ENCODE measurements at places on chromosomes 7 and 10.

DNA sequence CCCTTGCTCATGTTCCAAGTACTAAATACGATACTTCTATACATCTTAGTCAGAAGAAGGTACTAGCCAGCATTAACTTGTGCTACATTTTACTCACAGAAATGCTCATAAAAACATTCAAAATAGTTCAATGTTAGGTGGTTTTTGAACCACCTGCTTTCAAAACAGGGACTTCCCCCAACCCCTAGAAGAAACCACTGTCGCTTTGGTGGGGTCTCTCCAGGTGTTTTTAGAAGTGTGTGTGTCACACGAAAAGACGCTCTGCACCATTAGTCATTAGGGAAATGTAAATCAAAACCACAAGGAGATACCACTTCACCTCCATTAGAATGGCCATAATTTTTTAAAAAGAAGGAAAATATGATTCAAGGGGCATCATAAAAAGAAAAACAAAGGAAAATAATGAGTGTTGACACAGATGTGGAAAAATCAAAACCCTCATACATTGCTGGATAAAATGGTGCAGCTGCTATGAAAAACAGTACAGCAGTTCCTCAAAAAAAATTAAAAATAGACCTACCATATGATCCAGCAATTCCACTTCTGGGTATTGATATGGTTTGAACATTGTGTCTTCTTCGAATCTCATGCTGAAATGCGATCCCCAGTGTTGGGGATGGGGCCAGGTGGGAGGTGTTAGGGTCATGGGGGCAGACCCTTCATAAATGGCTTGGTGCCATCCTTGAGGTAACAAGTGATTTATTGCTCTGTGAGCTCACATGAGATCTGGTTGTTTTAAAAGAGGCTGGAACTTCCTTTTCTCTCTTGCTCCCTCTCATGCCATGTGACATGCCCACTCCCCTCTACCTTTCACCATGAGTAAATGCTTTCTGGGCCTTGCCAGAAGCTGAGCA lies 74.2 kb downstream of the MALSU1 start:
- DNase-seq, result peak; percentile 25

DNA sequence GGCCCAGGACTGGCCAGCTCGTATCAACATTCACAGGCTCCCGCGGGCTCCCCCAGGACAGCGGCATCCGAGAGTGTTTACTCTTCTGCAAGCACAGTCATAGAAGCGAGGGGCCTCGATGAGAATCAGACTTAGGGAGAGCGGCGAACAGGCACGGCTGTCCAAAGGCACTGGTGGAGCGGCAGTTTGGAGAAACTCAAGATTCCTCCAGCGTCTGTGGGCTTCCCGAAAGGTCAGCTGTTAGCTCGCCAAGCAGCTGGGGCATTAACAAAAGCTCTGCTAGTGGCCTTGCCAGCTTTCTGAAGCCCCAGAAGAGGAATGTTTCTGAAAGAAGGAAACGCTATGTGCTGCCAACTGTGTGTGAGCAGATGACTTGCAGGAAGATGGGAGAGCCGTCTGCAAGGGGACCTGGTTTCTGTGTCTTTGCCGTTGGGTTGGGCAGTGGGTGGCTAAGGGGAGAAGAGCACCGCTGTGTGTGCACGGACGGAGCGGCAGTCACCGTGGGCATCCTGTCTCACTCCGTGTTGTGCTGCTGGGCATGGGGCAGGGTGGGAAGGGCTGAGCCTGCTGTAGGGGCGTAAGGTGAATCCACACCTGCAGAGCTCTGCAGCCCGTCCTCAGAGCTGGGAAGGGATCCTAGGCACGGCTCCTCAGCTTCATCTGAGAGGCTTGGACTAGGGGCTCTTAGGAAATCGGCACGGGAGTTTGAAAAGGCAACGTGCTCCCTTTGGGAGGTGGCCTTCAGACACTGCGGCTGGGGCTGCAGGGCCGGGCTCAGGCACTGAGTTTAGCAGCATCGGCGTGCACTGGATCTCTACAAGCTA lies 42.1 kb downstream of the AMZ1 start:
- DNase-seq, result no peak

- no peak for DNase-seq
Observed at GRCh38 chr7:23938937-23939552, 229.0 kb downstream of the STK31 start.

DNA sequence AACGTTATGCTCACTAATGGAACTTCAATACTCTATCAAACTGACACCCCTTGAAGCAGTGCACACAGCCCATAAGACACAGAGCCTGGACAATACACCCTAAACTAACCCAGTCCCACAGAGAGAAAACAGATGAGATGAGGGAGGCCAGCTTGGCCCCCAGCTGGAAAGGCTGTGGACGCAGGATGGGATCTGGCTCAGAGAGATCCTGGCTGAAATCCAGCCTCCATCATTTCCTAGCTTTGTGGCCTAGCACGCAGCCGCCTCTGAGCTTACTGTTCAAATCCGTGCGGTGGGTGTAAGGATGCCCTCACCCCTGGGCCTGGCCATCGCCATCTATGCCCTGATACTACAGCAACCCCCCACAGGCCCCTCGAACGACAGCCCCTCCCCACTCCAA lies 32.7 kb downstream of the SNX8 start:
- no peak for DNase-seq

DNA sequence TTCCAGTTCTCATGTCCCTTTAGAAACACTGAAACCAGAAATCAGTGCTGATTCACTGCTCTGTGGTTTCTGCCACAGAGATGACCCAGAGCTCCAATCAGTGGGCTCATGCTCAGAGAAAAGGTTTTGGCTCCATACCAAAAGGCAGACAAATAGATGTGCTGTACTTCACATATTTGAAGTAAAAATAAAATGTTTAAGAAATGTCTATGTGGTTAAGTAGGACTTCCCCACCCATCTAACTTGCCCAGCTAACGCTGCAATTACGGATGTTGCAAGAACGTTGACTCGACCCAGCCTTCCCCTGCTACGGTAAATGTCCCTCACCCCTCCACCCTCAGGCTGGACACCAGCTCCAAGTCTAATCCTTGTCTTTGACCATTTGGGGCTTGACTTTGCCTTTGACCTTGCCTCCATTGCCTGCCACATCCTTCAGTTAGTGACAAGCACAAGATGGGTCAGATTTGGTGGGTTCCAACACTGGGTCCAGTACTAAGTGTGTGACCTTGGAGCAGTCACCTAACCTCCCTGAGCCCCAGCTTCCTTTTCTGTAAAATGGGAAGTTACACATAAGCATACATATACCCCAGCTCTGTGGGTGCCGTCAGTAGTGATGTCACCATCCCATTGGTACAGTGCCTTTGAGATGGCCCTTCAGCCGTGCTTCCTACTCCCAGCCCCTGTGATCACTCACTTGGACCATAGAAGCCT lies 95.8 kb downstream of the CHST15 start:
- DNase-seq, result no peak

DNA sequence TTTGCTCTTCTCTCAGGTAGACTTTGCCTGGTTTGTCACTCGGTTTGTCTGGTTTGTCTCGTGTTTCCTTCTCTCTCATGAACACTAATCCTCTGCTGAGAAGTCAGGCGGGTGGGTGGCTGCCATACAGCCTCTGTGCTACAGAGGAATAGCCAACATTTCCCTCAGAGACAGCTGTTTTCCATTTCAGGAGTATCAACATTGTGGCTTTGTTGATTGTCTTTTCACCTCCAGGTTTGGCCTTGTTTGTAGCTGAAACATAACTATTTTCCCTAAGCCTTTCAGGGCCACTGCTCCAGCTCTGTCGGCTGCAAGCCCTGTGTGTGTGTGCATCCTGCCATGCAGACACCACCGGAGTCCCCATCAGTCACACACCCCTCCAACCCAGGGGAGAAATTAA lies 122.8 kb downstream of the BAMBI start:
- no peak for DNase-seq

- DNase-seq, result peak; percentile 15
Observed at GRCh38 chr7:118214051-118214832, 10.3 kb upstream of the ANKRD7 start.

GRCh38 chr7:151306374-151306773 lies 35.2 kb upstream of the NUB1 start:
- no peak for DNase-seq

GRCh38 chr10:84176351-84176750 lies 2.8 kb downstream of the GPR15LG start:
- no peak for DNase-seq

DNA sequence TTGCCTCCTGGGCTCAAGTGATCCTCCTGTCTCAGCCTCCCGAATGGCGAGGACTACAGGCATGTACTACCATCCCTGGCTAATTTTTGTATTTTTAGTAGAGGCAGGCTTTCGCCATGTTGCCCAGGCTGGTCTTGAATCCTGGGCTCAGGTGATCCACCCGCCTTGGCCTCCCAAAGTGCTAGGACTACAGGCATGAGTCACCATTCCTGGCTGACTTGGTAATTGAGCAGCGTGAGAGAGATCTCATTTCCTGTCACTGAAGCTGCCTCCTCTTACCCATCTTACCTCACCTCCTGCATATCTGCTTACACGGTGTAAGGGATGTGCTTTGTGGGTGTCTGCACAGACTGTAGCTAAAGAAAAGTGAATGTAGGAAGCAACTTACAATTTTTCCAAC lies 9.7 kb downstream of the IFIT3 start:
- DNase-seq, result no peak

GRCh38 chr7:143397710-143398530 lies 10.7 kb downstream of the EPHA1 start:
- DNase-seq, result no peak

DNA sequence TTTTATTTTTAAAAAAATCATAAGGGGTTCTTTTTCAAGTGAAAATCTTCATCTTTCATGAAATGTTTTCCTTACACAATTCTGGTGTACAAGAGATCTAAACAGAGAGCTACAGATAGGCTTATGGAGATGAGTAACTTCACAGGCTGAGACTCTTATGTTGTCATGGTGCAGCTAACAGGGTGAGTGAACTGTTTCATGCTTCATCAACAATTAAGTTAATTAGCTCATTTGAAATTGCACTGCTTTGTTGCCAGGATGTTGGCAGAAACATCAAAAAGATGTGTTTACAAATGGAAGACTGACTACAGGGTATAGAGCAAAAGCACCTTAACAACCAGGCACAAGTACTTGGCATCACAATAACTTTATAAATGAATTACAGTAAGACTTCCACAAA lies 230.8 kb downstream of the FOXP2 start:
- no peak for DNase-seq

DNA sequence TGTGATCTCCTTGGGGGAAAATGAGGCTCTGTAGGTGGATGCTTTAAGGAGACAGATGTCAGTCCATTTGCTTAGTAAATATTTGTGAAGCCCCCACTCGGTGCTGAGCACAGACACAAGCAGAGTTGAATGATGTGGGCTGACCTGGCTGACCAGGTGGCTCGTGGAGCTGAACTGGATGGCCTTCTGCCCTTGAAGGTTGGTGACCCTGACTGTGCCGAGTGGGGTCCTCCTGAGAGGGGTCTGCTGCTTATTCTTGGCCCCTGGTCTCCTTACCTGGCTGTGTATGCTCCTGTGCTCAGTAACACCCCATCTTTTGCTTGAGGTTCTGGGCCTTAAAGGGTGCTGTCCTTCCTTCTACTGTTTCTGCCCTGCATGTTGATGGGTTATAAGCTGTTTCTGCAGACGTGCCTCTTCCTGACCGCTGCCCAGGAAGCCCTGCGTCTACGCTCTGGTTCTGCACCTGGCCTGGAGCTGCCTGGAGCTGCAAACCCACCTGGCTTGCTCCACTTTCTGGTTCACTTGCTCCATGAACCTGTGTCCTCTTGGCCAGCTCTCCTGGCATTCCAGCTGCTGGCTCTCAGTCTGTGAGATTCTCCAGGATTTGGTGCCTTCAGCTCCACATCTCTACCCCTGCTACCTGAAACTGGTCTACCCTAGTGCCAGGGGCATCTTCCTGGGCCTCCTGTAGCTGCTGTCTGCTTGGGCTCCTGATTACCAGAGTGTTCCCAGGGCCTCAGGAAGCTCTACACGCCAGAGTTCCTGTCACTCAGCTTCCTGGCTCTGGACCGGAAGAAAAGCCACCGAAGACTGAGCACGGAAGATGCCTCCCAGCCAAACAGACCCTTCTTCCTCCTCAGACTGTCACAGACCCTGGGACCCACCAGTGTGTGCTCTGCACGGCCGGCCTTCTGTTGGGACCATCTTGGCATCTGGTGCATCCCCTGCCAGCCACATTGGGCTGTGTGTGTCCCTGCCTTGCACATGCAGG lies 76.5 kb downstream of the ADCY1 start:
- DNase-seq, result no peak

DNA sequence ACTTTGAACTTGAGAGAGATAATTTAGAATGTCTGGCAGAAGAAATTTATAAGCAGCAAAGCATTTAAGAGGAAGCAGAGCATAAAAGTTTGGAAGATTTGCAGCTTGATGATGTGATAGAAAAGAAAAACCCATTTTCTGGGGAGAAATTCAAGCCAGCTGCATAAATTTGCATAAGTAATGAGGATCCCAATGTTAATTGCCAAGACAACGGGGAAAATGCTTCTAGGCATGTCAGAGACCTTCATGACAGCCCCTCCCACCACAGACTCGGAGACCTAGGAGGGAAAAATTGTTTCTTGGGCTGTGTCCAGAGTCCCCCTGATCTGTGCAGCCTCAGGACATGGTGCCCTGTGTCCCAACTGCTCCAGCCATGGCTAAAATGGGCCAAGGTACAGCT lies 263.6 kb upstream of the POT1 start:
- DNase-seq, result no peak

- DNase-seq, result no peak
Observed at GRCh38 chr10:69096045-69096444, 8.1 kb downstream of the SRGN start.

- no peak for DNase-seq
Observed at GRCh38 chr7:151032936-151033863, 5.0 kb downstream of the ABCB8 start.

DNA sequence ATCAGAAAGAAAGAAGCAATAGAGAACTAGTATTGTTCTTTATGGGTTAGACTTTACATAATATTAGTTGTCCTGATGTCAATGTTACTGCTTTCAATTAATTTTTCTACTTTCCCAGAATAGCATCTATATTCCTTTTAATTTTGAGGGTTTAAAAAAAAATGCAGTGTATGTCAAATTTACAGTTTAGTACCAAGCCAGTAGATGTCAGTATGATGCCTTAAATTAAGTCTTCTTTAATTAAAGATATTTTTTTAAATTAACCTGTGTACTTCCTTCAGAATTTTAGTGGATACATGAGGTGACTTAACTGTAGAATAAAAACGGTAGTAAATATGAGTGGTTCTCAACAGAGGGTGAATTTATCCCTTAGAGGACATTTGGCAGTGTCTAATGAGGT lies 35.2 kb upstream of the STOX1 start:
- no peak for DNase-seq
